ENCODE measurements at places on chromosomes 6 and 20.

- no peak for DNase-seq
These were observed 1299.4 kb upstream of the MAP3K7 start for GRCh38 chr6:91886183-91886795.

DNA sequence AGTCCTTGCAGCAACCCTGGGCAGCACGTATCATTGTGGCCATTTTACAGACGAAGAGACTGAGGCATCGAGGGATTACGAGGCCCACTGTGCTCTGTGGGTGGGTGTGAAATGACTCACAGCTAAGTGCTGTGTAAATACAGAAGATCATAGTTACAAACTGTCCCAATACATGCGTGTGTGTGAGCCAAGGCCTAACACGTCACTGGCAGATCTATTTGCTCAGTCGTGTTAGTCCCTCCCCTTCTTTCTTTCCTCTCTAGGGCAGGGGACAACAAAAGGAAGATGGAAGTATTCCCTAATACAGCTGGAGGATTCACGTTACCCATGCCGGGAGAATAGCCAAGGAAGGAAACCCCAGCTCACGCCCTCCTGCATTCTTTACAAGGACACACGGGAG, 175.9 kb downstream of the CDC5L start:
- DNase-seq, result no peak

- no peak for DNase-seq
These were observed 69.6 kb downstream of the C6orf52 start for GRCh38 chr6:10624836-10625235.

DNA sequence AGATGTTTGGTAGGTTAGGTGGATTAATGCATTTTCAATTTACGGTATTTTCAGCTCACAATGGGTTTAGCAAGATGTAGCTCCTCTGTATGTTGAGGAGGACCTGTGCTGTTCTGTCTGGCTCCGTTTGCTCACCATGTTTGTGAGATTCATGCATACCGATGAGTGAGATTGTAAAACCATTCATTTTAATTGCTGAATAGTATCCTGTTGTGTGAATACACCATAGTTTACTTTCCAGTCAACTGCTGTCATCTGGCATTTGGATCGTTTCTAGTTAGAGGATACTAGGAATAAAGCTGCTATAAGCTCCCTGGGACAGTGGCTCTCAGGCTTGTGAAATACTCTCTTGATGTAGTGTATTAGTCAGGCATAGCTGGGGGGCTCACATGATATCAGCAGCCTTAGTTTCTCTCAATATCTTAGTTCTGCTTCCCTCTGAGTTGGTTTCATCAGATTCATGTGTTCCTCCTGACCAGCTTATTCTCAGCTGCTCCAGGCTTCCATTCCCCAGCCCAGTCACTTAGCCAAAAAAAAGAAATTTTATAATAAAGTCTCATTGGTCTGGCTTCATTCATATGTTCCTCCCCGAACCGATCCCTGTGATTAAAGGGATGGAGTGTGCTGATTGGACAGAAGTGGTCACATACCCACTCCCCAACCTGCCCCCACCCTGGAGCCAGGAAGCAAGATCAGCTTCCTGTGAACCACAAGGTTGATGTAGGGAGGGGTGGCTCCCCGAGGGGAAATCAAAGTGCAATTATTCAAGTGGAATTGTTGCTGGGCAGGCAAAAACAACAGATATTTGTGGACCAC, 10.9 kb upstream of the B4GALT5 start:
- DNase-seq, result no peak

DNA sequence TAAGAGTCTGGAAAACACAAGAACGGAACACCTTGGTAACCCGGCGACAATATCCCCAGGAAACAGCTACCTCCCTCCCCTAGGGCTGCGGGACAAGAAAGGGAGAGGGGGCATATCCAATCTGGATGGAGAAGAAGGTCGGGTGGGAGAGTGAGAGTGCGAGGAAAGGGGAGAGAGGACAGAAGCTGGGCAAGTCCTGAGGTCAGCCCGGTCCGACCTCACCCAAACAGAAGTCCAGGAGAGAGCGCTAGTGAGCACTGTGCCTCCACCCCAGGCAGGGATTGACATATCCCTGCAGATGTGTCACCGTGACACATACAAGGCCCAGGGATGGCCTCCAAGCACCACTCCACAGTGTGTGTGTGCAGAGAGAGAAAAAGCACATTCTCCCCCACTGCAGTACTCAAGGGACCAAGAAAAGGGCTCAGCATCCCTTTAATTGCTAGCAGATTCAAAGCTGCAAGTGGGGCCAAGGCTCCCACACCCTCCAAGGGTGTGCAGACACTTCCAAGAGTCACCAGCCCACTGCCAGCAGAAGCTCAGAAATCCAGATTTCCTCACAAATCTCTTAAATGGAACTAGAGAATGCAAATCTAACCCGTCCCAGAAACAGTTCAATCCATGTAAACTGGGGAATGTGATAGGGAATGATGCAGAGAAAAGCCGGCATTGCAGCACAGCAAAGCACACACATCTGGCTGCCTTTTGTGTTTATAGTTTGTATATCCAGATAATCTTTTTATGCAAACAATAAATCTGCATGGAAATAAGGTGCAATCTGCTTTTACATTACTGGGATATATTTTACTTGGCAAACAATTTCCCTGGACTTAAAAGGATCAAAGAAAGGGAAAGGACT, 3.1 kb downstream of the PXDC1 start:
- no peak for DNase-seq

DNA sequence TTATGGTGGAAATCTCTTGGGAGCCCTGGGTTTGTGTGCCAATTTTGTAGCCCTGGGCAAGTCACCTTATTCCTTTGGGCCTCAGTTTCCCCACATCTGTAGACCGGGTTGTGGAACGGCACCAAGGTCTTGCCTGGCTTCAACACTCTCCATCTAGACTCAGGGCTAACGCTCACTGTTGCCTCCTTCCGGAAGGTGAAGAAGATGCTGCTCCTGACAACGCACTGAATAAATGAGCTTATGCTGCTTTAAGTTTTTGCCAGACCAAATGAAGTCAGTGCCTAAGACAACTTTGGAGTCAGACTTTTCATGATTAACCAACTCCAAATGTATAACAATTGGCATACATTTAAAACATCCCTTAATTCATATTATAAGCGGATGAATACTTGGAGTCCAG, 53.1 kb downstream of the PSMG4 start:
- no peak for DNase-seq

DNA sequence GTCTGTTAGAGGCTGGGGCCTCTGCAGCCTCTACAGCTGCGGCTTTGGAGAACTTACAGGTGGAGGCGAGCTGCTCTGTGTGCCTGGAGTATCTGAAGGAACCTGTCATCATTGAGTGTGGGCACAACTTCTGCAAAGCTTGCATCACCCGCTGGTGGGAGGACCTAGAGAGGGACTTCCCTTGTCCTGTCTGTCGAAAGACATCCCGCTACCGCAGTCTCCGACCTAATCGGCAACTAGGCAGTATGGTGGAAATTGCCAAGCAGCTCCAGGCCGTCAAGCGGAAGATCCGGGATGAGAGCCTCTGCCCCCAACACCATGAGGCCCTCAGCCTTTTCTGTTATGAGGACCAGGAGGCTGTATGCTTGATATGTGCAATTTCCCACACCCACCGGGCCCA, 2.6 kb downstream of the TRIM39 start:
- no peak for DNase-seq

GRCh38 chr6:116139917-116140316, 14.0 kb upstream of the COL10A1 start:
- no peak for DNase-seq

GRCh38 chr6:19837511-19838441, 606 bp downstream of the ID4 start:
- no peak for DNase-seq

DNA sequence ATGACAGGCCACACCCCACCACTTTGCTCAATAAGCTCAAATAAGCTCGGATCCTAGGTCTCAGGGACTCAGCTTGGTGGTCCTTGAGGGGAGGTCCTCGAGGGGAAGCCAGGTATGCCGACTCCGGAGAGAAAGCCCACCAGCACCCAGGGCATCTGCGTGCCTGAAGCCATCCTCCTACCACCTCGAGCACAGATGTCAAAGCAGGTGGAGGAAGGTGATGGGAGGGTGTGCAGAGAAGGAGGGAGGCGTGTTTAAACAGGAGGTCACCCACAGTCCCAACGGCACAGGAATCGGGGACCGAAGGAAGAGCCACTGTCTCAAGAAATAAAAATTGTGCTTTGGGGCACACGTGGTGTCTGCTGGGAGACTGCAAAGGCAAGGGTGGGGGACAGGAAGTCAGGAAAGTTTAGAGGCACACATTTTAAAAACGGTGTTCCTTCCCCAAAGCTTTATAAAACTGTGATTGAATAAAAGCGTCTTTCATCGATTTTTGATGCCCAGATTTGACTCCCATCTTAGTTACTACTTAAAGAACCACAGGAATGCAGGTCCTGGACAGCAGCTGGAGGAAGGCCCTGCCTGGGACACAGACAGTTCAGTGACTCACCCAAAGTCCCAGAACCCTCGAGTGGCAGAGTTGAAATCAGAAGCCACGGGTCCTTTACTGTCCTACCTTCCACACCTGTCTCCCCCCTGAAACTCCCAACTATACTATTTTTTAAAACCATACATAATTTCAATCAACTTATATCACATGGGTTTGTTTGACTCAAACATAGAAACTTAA, 221.0 kb upstream of the PDE10A start:
- no peak for DNase-seq

DNA sequence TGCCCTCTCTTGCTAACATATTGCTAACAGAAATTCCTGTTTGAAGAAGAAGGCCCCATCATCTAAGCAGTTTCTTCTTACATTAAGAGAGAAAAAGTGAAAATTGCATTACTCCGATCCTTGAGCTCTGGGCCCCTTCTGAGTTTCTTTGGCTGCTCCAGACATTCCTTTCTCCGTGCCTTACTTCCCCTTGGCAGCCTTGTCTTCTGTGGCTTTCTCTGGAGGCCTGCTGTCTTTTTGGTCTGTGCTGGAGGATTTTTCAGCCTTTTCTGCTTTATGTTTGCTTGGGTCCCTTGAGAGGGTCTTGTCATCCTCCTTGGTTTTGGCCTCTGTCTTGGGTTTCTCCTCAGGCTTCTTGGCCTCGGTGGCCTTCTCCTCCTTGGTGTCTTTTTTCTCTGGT, 378.8 kb upstream of the CHD6 start:
- DNase-seq, result no peak

GRCh38 chr20:58839991-58840747, 10.5 kb downstream of the GNAS-AS1 start:
- DNase-seq, result no peak

GRCh38 chr6:11552442-11552841, 14.9 kb downstream of the TMEM170B start:
- DNase-seq, result no peak

- DNase-seq, result no peak
These were observed 2.2 kb upstream of the VEGFA start for GRCh38 chr6:43767553-43768505.

DNA sequence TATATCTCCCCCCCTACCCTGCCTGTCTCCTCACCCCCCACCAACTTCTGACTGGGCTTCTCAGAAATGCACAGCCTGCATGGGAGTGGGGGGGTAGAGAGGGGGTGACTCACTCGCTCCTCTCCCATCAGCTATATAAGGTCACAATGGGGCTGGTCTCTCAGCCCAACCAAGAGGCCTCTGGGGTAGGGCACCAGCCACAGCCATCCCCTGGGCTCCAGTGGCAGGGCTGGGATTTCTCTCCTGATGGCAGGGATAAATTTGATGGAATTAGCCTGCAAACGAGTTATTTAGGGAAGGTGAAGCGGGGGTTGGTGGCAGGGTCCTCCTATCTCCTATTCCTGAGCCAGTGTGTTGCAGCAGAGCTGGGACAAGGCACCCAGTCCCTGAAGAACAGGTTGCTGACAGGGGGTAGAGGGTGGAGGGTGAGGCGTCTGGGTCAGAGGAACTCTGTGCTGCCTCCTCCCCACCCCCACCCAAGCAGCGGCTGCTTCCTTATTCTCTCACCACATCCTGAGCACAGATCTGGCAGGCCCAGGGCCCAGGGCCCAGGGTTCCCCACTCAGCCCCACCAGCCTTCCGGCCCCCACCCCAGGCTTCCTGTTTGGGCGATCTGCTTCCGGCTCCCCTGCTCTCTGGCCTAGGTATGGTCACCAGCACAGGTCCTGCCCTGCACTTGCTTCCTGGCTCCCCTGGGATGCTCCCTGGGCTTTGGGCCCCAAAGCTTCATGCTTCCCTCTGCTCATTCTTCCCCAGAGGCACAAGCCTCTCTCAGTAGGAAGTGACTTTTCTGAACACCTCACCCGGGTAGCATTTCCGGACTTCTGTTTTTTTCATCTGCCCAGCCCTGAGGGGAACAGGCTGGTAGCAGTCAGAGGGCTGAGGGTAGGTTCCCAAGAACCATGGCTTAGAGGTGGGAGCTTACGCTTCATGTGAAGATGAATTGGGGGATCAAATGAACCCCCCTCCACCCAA, 4.0 kb downstream of the PPP1R18 start:
- DNase-seq, result peak; percentile 70

- DNase-seq, result no peak
These were observed 45.3 kb upstream of the ZNF184 start for GRCh38 chr6:27517928-27518787.

DNA sequence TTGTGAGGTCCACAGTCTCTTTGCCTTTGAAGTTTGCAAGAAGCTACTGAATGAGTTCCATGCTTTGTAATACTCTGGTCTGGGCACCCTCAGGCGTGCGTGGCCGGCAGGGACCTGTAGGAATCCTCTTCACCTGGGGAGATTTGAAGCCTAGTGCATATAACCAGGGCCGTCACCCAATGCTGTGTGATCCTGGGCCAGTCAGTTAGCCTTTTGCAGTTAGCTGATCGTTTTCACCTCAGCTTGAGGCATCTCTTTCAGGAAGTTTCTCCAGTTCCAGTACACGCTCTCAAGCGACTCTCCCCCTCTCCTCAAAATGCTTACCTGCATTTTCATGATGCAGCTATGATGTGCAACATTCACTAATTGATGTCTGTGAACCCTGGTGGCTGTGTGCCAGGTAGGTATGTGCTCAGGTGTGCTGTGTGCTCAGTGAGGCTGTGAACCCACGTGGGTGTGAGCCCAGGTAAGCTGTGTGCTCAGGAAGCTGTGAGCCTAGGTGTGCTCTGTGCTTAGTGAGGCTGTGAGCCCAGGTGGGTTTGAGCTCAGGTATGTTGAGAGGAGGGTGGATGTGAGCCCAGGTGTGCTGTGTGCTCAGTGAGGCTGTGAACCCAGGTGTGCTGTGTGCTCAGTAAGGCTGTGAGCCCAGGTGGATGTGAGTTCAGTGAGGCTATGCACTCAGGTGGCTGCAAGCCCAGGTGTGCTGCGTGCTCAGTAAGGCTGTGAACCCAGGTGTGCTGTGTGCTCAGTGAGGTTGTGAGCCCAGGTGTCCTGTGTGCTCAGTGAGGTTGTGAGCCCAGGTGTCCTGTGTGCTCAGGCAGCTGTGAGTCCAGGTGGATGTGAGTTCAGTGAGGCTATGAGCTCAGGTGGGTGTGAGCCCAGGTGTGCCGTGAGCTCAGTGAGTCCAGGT, 120.4 kb downstream of the PHACTR3 start:
- DNase-seq, result no peak

DNA sequence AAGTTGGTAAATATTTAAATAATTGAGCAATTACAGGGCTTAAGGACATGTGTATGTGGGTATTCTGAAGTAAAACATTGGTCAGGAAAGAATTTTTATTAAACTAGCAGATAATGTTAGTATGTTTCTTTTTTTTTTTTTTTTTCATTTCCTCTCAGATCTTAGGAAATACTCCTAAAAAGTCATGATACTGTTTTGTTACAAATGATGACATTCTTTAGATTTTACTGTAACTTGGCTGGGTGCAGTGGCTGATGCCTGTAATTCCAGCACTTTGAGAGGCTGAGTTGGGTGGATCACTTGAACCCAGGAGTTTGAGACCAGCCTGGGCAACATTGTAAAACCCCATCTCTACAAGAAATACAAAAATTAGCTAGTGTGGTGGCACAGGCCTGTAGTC, 41.5 kb downstream of the CDC40 start:
- DNase-seq, result no peak

Measured in esophagus squamous epithelium (tissue), 5 donors.